ENCODE measurements at places on chromosomes 2 and 18.

- peak; percentile 3 for DNase-seq
Observed at GRCh38 chr18:55489034-55489986, 98.7 kb downstream of the TCF4 start.

GRCh38 chr18:21167641-21168377, 56.2 kb upstream of the ROCK1 start:
- no peak for DNase-seq

- DNase-seq = no peak
Observed at GRCh38 chr2:147712051-147712450, 132.8 kb upstream of the ACVR2A start.

DNA sequence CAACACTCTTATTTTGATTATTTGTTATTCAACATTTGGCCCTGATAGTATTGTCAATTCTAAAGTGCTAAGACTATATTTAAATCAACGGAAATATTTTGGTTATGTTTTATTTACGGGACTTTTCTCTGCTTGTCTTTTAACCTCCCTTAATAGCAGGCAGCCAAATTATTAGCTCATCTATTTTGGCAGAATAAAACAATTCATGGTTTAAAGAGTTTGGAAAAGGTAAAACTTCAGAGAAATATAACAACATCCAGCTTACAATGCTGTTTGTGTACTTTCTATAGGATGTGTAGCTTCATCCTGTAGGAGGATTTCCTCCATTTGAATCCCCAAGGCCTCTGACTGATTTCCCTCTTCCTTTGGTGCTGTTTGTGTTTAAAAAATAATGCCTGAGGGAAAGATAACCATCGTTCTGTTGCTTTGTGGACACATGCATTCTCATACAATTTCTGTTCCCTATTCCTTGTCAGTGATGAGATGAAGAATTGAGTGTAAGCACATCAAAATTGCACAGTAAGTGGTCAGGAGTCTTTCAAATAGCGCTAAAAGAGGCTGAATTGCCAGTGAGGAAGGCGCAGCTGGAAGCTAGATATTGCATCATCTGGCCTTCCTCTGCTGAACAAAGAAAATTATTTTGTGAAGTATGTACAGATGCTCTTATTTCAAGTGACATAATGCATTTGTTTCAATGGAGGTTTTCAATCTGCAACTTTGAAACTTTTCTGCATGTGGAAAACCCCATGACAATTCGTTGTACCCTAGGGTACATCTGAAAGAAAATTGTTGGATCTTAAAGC, 80.3 kb downstream of the CD28 start:
- DNase-seq = no peak

GRCh38 chr2:203327901-203328759, at the start of gene ABI2:
TSS of gene ABI2 (plus strand) at chr2:203328394. CDS start at chr2:203328515, 121 bp downstream.
- peak; percentile 61 for DNase-seq

GRCh38 chr2:146246736-146247523, 1597.9 kb upstream of the ACVR2A start:
- no peak for DNase-seq

GRCh38 chr2:71746946-71747501, 293.7 kb downstream of the DYSF start:
- DNase-seq = no peak

DNA sequence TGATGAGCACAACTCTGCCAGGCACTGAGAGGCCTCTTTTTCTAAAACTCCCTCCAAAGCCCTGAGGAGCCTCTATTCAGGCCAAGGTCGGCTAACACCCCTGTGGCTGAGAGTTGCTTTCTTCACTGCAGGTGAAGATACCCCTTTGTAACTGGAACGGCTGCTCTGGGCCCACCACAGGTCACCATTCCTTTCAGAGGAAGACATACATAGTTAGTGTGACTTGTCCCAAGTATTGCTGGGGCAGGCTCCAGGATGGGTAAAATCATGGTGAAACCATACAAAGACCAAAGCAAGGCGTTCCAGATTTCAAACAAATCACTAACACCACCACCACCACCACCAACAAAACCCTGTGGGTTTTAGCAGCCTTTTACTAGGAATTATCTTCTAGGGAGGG, 36.8 kb downstream of the CHST10 start:
- DNase-seq = no peak

- no peak for DNase-seq
Observed at GRCh38 chr18:3388980-3389379, 61.0 kb upstream of the TGIF1 start.

DNA sequence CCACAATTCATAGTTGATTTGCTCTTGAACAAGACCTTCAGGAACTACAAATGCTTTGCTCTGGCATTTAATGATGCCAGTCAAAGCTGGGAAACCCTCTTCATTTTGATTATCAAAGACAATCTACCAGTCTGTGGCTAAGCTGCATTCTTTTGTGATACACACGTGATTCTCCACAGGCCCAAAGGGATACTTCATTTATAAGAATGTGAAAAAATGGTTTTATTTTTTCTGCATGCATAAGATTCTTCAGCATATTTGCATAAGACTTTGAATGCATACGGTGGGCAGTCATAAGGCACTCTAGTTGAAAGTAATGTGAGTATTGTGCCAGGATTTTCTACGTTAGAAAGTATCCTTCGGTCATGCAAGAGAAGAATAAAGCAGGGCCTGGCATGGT, 33.0 kb upstream of the ARL5A start:
- no peak for DNase-seq

DNA sequence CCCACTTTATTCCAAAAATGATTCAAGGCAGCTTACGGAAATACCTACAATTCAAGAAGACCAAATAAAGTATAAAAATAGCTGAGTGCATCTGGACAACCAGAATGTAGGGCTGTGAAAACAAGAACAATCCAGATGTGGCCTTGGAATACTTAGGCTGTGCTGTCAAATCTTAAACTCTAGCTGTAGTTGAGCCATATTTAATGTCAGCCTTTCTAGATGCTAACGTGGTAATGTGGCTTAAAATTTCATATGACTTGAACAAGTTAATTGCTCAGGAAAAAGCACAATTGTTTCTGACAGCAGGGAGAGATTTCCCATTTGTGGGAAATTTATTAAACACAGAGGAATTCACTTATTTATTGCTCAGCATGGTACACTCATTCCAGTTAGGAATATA, 14.6 kb upstream of the NAPG start:
- DNase-seq = no peak

DNA sequence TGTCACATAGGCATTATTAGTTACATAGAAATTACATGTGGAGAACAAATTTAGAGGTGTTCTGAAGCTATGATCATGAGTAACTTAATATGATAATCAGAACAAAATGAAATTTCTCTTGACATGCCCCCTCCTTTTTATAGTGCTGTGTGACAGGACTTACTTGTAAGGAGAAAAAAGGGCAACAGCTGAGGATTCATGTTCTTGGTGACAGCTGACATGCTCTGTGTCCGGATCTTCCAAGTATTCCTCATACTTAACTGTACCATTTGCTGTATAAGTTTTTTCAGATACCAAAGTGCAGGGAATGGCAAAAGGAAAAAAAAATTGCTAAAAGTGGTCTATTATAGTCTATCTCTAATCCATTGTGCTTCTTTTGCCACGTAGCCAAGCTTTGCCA, 3.5 kb upstream of the MYL1 start:
- DNase-seq = no peak

- DNase-seq = no peak
Observed at GRCh38 chr2:42775186-42775585, 11.3 kb upstream of the OXER1 start.

DNA sequence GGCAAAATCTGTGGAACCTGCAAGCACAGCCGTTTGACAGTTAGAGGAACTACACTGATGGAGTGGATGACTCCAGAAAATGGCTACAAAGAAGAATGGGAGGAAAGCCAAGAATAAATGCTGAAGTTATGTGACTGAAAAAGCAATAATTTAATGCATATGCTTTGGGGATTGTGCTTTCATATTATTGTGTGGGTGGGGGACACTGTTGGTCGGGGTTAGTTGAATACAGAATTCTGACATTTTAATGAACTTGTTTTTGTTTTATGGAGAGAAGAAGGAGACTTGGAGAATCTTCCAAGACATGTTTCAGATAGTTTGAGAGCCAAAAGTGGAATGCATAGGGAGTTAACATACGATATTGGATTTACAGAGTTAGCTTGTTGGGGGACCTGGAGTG, 68.5 kb downstream of the NRP2 start:
- DNase-seq = no peak

GRCh38 chr2:113276761-113277425, 1.8 kb downstream of the PAX8 start:
- DNase-seq = no peak

DNA sequence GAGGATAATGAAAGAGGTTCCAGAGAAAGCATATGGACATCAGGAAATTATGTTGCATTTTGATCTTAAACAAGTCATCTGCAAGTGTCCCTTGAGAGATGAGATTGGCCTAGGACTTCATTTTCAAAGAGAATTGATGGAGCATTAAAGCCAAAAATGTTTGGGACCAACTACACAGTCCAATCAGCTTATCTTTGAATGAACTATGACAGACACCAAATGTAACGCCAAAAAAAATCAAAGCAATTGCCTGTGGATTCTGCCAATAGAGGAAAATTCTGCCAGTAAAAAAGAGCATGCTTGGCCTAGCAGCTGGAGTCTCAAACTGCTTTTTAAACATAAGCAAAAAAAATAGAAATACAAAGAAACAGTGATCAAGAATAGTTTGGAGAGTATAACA, 594.5 kb upstream of the CHAC2 start:
- DNase-seq = no peak

DNA sequence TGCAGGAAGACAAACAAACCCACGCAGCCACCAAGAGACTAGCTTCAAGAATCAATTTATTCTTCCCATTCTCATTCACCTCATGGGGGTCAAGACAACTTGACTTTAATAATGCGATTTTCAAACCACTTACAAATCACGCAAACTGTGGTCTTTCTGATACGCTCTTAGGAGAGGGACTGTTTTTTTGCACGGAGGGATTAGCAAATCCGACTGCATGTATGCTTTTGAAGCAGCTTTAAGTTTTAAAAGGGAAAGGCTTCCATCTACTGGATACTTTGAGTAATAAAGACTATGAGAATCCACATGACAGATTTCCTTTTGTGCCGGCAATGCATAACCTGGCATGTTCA, 322.9 kb upstream of the KCNJ3 start:
- DNase-seq = no peak

GRCh38 chr2:165573534-165574461, 104.3 kb downstream of the CSRNP3 start:
- DNase-seq = no peak

- DNase-seq = no peak
Observed at GRCh38 chr2:205948496-205948837, 137.5 kb downstream of the INO80D start.

- no peak for DNase-seq
Observed at GRCh38 chr2:43085929-43086328, 140.5 kb downstream of the ZFP36L2 start.

DNA sequence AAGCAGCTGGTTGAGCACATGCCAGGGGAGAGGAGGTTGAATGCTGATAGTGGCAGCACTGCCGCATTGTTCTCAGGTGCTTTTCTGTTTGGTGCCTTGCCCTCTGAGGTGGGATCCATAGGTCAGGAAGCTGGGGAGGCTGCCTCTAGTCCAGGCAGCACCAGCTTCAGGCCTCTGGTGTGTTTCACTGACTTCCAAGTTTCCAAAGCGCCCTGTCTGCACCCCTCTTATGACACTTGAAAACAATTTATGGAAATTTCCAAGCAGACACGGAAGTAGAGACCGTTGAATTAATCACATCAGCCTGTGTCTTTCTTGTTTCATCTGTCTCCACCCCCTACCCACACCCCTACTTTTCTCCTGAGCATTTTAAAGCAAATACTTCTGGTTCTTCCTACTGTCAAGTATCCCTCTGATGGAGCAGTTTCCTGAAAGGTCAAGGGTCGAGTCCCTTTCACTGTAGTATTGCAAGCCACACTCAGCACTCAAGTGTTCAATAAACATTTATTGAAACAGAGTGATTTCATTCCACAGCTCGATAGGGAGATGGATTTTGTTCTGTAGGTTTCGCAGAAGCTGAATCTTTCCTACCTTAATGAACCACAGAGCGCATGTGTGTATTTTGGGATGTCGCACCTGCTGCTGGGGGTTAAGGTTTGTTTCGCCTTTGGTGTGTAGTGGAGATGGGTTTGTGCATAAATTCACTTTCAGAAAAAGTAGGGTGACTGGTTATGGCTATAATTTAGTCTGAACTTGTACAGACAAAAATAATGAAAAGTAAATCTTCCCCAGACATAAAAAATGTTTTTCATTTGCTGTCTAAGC, 21.4 kb downstream of the DGKD start:
- DNase-seq = no peak

GRCh38 chr2:135870571-135870970, 5.7 kb downstream of the MCM6 start:
- DNase-seq = peak; percentile 21

- no peak for DNase-seq
Observed at GRCh38 chr2:131152074-131152473, 46.9 kb downstream of the PLEKHB2 start.

- DNase-seq = no peak
Observed at GRCh38 chr2:86223140-86223926, 24.1 kb downstream of the MRPL35 start.

DNA sequence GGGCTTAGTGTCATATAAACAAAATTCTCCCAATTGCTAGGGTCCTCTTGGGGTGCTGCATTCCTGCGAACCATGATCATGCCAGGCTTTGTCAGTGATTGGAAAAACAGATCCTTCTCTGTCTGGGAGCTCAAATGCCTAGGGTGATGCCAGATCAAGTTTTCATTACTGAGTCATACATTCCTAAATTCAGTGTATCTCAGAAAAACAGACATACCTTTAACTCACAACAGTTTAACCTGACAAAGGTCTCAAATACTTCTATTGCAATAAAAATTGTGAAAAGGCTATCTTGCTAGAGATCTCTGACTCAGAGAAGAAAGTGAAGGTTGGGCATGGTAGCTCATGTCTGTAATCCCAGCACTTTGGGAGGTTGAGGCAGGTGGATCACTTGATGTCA, 86.9 kb downstream of the SH3YL1 start:
- no peak for DNase-seq

GRCh38 chr2:72483346-72483745, 335.7 kb upstream of the CYP26B1 start:
- DNase-seq = no peak

GRCh38 chr2:34340307-34340706, 741.2 kb upstream of the FAM98A start:
- DNase-seq = no peak

DNA sequence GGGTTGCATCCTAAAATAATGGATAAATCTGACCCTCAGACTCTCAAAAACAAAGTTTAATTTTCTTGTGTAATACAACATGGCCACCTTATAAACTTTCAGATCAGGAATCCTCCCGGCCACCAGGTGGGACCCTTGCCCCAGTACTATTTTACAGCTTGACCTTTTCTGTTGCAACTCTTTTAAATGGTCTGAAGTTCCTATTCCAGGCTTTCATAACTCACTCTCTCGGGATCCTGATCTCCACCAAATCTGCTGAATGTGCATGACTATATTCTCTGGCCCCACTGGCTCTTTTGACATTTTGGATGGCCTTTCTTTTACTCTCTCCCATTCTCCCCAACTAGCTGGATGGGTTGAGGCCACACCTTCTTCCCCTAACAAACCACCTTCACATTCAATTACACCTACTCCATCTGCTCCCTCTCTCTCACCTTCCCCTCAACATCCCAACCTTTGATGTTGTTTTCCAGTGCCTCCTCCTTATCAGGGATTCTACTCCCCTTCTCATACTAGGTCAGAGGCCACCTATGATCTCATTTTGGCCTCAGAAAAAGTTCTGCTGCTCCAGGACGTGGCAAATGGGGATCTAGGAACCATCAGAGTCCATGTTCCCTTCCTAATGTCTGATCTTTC, 70.8 kb downstream of the SESTD1 start:
- no peak for DNase-seq
